ENCODE measurements at places on chromosomes 12 and 14.

DNA sequence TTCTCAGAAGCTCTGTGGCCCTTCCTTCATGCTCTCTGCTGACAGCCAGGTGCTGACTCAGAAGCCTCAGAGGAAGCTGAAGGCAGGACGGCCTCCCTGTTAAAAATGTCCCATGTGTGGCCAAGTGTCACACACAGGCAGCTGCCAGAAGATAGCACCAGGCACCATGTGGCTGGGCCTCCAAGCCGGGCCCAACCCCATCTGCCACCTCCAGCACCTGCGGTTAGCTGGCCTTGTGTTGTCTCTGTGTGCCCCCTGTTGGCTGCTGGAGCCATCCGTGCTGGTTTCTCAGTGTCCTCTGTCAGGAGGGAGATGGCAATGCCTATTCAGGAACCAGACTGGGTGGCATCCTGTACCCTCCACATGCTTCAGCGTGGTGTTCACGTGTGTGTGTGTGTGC, 63.2 kb downstream of the TSPAN11 start:
- DNase-seq: no peak

DNA sequence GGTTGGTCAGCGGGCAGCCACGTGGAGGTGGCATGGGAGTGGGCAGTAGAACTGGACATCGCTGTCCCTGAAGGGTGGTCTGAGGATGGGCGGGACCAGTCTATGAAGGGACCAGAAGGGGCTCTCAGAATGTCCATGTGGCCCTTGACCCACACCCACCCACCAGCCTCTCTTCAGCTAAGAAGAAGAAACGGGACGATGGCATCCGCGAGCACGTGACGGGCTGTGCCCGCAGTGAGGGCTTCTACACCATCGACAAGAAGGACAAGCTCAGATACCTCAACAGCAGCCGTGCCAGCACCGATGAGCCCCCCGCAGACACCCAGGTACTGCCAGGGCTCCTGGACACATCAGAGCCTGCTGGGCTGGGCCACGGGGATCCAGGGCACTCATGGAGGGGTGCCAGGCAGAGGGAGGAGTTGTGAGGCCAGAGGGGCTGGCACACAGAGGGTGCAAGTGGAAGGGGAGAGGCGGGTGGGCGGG, 21.3 kb downstream of the SETD1B start:
- no peak for DNase-seq

GRCh38 chr12:107404981-107405380, 280.6 kb upstream of the PWP1 start:
- DNase-seq: no peak

GRCh38 chr12:110304061-110304551, 23.1 kb downstream of the ATP2A2 start:
- DNase-seq: no peak

DNA sequence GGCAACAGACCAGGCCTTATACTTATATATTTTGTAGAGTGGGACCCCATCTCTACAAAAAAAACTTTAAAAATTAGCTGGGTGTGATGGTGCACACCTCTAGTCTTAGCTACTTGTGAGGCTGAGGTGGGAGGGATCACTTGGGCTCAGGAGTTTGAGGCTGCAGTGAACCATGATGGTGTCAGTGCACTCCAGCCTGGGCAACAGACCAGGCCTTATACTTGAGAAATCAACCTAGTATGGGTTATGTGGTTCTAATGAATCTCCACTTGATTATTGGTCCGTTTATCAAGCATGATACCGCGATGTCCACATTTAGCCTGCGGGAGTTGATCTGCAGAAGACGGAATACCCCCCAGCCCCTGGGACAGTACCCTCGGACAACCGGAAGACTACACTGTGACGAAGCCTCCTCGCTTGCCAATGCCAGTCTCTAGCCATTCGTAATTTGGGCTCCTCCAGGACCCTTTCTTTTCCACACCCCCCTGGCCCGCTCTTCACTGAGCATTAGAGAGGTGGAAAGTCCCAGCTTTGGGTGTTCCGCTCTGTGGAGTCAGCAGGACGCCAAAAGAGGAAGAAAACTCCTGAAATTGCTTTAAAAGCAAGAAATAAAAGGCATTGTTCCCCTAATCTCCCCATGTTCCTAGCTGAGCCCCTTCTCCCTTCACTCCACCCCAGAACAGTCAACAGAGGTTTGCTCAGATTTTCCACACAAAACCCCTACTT, 19.4 kb downstream of the LTBP2 start:
- DNase-seq: no peak

DNA sequence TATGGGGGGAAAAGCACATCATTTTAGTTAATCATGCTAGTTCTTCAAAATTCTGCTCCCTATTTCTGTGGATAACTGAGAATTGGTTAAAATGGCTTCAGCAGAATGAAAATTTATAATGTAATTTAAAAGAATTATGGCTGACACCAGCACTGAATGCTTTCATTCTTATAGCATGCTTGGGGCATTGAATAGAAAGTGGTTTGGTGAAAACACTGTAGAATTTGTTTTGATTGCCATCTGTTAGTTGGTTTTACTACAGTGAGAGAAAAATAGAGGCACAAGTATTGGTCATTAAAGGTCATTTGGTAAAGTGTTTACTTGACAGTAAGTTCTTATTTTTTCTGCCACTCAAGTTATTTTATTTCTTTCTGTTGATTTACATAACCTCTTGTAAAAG, 70.8 kb downstream of the PRORP start:
- no peak for DNase-seq

DNA sequence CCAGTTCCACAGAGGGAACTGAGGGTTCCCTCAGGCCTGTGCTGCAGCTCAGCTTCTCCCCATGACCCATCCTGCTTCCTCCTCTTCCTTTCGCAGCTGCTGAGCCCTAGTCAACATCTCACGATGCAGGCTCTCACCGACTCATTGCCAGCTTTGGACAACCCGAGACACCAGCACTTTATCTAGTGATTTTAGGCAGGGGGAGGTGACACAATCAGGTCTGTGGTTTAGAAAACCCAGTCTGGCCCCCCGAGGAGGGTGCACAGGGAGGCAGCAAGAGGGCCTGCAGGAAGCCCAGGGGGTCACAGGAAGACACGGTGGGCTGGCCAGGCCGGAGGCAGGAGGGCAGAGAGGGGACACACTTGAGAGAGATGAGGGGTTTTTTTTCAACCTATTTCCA, 35.4 kb downstream of the DIO3 start:
- DNase-seq: no peak

- DNase-seq: no peak
These were observed 219.1 kb downstream of the PHLDA1 start for GRCh38 chr12:75812271-75813018.

- no peak for DNase-seq
These were observed 77.3 kb downstream of the GLT1D1 start for GRCh38 chr12:128930606-128931005.

Data from activated CD4-positive, CD25-positive, alpha-beta regulatory T cell treated with anti-CD3 and anti-CD28 coated beads, Interleukin-2, amount 50 U/mL, for 72 hours (primary cell).